Renal pelvis (tissue), 12 donors: ENCODE measurements at places on chromosomes 6 and 20.

GRCh38 chr6:69825904-69826303 lies 29.1 kb upstream of the LMBRD1 start:
- no peak for DNase-seq

DNA sequence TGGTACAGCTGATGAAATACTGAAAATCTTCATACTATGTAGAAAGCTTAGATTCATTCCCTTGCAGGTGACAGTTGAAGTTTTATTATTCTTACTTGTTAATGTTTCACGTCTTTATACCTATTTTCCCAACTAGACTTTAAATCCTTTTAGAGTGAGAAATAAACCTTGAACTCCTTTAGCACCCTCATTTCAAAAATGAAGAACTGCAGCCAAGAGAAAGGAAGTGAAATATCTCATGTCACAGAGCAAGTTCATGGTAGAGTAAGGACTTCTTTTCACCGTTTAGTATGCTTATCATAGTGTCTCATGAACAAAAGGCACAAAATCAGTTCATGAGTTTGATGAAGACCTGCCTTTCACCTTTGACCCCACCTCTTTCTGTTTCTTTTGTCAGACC lies 38.5 kb downstream of the ORC3 start:
- no peak for DNase-seq

DNA sequence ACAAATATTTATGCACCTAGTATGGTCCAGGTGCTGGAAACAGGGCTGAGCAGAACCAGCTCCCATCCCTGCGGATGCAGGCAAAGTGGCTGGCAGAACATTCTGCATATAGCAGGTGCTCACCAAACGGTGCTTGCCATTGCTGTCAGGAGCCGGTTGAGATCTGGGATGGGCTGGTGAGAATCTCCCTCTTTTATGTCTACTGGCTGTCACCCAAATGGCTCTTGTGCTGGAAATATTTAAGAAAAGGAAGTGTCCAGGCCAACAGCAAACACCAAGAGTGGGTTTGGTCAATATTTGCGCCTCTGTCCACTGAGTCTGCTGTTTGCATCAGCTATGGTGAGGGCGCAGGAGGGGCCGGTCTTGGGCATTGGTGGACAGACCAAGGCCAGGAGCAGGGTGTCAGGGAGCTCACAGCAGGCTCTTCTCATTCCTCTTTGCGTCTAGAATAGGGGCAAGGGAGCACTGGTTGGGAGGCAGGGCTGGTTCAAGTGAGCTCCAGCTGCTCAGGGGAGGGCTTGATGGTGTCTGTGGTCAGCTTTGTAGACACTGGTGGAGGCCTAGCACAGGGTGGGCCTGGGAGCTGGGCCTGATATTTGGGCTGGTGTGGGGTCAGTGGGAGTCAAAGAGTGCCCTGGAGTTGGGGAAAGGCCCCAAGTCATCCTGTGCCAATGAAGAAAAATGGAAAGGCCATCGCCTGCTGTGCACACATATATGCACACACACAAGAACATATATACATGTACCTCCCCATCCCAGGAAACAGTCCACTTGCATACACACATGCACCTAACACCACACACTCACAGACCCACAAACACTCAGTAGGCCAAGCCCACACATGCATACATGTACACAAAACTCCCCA lies 1.4 kb upstream of the BPIFB2 start:
- DNase-seq = no peak

DNA sequence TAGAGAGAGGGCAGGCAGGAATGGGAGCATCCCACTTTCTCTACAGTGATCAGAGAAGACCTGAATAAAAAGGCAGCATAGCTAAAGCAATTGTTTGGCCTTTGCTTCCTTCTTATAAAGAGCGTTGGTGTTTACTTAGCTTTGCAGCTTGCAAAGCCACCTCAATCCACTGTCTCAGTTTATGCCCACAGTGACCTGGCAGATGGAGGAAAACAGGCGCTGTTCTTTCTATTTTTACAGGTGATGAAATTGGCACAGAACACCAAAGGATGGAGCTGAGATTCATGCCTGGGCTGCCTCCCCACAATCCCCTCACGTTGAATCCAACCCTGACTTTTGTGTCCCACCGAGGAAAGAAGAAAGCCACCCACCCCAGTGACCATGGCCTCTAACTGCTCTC lies 130.5 kb downstream of the TTLL2 start:
- DNase-seq = no peak

GRCh38 chr20:38277691-38278090 lies 17.2 kb upstream of the KIAA1755 start:
- no peak for DNase-seq

DNA sequence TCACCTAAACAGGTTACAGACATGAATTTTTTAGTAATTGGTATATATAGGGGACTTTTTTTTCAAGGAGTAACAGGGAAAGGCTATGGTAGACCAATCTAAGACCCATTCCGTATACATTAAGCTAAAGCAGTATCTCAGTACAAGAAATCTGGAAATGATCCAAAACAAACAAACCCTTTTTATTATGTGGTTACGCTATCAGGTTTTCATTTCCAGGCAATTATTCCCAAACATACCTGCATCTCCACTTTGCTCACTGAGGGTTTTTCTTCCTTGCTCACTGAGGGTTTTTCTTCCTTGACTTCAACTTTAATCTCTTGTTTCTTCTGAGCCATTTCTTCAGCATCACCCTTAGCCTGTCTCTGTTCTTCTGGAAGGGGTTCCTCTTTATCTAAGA lies 107.3 kb downstream of the EPB41L2 start:
- no peak for DNase-seq

DNA sequence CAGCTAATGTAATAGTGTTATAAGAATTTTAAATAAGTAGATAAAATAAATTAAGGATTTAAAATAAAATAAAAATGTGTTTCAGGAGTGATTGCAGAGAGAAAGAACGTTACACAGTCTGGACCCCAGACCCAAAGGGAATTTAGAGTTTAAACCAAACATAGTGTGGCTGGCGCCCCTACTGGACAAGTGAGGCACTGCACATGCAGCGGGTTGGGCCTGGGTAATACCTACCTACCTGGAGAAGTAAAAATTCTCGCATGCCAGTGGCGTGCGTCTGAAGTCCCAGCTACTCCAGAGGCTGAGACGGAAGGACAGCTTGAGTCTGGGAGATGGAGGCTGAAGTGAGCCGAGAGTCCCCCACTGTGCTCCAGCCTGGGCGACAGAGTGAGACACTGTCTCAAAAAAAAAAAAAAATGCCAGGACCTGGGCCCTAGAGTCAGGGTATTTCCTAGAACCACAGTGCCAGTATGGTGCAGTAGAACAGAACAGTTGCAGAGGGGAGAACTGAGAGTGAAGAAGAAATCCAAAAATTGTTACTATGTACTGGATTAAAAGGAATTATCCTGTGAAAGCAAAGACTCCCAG lies 71.4 kb upstream of the TCF21 start:
- no peak for DNase-seq

DNA sequence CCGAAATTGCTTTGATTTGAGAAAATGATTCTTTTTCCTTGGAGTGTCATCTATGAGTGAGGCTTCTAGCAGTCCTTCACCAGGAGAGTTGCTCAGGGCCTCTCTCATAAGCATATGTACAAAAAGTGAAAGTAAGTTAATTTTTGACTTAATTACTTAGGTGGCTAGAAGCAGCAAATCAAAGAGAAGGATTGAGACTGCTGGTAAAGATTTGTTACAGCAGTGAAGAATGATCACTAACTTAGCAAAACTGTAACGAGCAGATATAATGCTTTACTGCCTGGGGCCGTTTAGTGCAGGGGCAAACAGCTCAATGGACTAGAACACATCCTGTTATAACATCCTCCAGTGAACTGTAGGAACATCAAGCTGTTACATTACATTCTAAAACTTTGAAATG lies 167.8 kb upstream of the RIPOR2 start:
- no peak for DNase-seq
